Activated CD4-positive, alpha-beta T cell treated with anti-CD3 and anti-CD28 coated beads, Interleukin-10, Interleukin-2, amounts not matched to agents 100 ng/mL and 50 ng/mL, durations not matched to agents 16 hours and 8 hours (primary cell): ENCODE measurements at places on chromosomes 13 and 19.

- DNase-seq = no peak
Measured at GRCh38 chr13:113856716-113857065, 7.2 kb downstream of the GAS6 start.

DNA sequence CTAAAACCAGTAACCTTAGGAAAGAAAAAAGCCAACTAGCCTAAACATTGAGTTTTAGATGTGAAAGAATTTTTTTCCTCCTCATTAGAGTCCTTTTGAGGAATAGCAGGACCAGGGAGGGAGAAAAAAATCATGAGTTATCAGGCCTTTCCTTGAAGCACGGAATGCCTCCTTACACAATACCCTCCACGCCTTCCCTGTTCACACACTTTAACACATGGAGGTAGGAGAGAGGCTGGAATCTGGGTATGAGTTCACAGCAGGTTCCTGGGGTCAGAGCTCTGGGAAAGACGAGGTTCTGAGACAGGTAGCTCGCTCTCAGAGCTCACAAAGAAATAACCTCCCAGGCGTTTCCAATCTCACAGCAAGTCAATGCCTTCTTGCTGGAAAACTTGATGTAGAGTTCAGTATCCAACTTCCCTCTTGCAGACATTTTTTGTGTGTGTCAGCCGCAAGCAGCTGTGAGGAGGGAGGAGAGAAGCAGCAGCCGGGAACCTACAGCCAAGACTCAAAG is 716 bp downstream of the ZNF573 start:
- no peak for DNase-seq

GRCh38 chr13:52906122-52906903 is 57.9 kb upstream of the PCDH8 start:
- DNase-seq = no peak

DNA sequence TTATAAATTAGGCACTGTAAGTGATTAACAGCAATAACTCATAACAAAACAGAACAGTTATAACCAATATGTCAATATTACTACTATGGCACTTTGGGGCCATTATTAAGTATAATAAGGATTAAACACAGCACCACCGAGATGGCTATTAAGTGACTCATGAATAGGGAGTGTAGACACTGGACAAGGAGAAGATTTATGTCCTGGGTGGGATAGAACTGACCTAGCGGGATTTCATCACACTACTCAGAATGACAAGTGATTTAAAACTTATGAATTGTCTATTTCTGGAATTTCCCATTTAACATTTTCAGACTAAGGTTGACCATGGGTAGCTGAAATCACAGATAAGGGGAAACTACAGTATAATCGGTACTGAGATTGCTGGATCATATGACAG is 79.0 kb upstream of the SLC7A1 start:
- no peak for DNase-seq

DNA sequence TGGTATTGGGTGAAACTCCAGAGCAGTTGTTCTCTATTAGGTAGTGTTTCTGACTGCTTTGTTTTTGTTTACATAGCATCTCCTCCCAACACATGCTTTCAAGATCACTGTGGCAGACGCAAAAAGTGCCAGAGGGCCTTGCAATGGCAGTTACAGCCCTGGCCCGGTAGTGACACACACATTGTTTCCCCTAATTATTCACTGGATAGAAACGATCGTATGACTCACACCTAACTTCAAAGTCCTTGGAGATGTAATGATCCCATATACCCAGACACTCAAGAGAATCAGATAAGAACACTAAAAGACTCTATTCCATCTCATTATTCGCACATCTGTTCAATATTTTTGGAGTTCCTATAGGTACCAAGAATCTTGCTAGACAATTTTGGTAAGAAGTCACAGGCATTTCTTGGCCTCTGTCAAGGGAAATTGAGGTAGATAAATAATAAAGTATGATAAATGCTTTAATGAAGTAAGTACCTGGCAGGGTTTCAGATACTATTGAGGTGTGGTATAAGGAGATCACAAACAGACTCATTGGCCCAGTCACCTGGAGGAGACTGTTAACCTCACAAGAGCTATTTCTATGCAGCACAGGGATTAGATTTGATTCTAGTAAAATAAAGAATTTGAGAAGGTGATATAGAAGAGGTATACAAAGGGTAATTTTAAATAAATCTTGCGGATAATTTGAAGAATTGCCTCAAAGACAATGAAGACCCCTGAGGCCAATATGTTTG is 485.3 kb downstream of the SLITRK6 start:
- DNase-seq = no peak

DNA sequence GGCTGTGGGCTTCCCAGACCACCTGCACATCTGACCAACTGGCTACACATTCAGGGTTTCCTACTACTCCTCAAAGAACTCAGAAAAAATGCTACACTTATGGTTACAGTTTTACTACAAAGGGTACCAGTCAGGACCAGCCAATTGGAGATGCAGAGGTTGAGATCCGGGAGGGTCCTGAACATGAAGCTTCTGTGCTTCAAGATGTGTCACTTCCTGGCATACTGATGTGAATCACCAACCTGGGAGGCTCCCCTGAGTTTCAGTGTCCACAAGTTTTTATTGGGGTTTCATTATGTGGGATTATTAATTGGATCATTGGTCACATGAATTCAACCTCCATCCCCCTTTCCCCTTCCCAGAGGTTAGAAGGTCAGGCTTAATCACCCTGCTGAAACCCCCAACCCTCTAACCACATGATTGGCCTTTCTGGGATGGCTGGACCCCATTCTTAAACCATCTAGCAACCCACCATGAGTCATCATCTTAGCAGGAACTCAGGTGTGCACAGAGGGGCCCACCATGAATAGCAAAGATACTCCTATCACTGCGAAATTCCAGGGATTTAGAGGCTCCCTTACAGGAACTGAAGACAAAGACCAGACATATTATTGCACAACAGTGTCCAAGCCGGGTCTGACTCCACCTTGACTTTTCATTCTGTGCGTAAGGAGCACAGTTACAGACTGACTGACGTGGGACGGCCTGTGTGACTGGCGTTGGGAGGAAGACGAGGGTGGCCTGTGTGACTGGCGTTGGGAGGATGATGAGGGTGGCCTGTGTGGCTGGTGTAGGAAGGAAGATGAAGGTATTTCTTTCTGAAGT is 90.7 kb downstream of the ATP8A2 start:
- no peak for DNase-seq

DNA sequence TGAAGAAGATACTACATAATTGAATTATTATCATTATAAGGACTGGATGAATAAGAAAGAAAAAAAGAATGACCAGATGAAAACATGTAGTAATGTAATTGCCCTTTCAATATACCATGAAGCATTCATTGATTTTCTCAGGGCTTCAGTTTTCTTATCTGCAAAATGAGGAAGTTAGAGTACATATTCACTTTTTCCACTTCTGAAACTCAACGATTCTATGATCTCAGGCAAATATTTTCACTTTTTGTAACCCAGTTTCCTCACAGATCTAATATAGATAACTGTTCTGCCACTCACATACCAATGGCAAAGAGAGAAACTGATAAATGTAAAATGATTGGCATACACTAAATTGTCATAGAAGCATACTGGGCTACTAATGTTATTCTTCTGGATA is 856.6 kb upstream of the KLHL1 start:
- no peak for DNase-seq
